ENCODE measurements at places on chromosomes 2 and 18.
A peak's percentile ranks its signal among the peaks of the same experiment; 100 is the strongest.

DNA sequence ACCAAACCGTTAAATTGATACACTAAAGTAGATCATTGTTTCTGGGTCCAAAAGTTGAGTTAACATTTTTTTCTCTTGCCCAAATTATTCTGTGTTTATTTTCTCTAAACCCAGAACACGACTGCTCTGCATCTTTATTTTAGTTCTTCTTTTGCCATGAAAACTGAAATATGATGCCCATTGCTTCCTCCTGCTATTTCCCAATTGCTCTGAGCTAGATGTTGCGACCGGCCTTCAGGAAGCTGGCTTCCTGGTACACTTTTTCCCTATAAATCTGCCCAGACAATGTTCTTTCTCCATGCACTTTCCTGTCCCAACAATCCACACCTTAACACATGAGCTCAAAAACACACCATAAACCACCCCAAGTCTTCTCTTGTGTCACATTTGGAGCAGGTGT, 501.4 kb downstream of the FBXO15 start:
- DNase-seq = no peak

GRCh38 chr18:47788621-47789020, 141.8 kb downstream of the SMAD2 start:
- DNase-seq = no peak

- no peak for DNase-seq
These were observed 63.4 kb downstream of the RELCH start for GRCh38 chr18:62250475-62250874.

DNA sequence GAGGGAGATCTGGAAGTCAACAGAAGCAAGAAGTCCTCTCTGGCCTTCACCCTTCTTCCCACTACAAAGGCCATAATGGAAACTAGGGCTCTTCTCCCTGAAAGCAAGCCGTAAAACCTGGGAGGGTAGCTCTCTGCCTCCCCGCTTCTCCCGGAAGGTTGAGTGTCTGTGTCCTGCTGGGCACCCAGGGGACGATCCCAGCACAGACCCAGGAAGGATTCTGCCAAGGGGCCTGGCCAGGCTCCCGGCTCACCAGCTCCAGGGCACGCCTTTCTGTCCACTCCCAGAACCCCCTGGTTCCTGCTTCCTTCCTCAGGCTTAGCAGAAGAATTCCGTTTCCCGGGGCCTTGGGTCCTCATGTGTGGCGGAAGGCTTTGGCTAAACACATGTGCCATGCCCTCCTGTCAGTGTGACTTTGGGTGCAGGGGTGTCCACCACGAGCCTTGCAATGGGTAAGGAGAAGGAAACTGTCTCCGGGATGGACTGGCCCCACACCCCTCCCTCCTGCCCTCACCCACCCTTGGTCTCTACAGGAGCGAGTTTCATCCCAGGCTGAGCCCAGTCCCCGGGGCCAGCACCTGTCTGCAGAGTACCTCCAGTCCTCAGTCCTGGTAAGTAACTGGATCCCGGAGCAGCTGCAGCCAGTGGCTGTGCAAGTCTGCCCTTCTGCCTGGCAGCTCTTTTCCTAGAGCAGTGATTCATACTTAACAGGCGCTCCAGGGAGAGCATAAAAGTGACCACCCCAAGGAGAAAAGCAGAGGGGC, 135.8 kb downstream of the TPO start:
- no peak for DNase-seq

DNA sequence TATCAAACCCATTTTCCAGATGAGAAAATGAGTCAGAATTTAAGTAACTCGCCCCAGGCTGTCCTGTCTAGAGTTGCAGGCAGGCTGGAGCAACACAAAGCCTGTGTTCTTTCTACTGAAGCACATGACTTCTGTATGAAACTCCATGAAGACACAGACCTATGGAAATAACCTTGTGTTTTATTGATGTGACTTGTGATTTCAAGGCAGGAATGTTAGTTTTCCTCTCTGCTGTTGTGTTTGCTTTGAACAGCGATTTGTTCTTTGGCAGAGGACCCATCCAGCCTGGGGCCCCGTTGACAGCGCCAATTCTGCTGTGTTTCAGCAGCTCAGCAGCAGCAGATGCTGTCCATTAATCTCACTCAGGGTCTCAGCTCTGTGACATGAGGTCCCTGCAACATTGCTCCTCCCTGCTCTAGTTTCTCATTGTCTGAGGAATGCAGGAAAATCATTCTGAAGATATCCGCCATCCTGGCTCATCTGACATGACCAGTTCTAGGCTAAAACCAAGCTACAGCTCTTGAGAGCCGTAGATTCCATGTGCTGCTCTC, 344.3 kb upstream of the RAB12 start:
- peak; percentile 95 for DNase-seq

DNA sequence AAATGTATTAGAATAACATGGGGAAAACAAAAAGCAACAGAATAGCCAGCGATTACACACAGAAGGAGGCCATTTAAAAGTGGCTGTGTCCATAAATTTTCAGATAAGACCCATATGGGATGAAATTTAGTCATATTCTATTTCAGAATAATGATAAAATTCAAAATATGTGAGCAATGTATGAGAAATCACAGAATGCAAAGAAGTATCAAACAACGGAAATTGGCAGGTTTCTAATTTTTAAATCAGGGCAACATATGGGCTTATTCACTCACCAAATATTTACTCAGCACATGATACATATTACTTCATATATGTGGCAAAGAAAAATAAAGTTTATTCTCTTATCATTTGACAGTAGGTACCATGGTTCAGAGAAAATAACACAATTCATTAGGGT, 208.5 kb downstream of the GRB14 start:
- DNase-seq = no peak

GRCh38 chr2:198004173-198004572, 199.8 kb downstream of the PLCL1 start:
- DNase-seq = no peak

GRCh38 chr2:133026536-133027177, 356.7 kb upstream of the LYPD1 start:
- no peak for DNase-seq

GRCh38 chr2:217402761-217403383, 543.0 kb upstream of the TNP1 start:
- no peak for DNase-seq

- DNase-seq = no peak
These were observed 72.0 kb upstream of the EPB41L5 start for GRCh38 chr2:119940856-119941255.

Data from SK-MEL-5 (cell line).